ENCODE measurements at places on chromosomes 4 and X. TPM values are rescaled to one million over a fixed set of nuclear protein-coding genes. Genes with fewer than 3 reads are reported as not detected.
A peak's percentile ranks its signal among the peaks of the same experiment; 100 is the strongest.

PRKG2 gene
- 1.1 TPM for total RNA-seq

FGF16 gene
- total RNA-seq: not detected

HSFX2 gene
- not detected for total RNA-seq

ATOH1 gene
- not detected for total RNA-seq

PAGE2 gene
- total RNA-seq: not detected

CFAP99 gene
- 0.42 TPM for total RNA-seq

MAGEA1 gene
- total RNA-seq: 11.7 TPM

CXCR3 gene
- not detected for total RNA-seq

JCHAIN gene
- 0.12 TPM for total RNA-seq

CXCL11 gene
- 0.74 TPM for total RNA-seq

NXF2 gene
- not detected for total RNA-seq

TCEAL3 gene
- 77.7 TPM for total RNA-seq

TBC1D25 gene
- 6.7 TPM for total RNA-seq

RXFP1 gene
- 0.25 TPM for total RNA-seq

PNMA5 gene
- total RNA-seq: not detected

PFKFB1 gene
- not detected for total RNA-seq

GLUD2 gene
- 0.47 TPM for total RNA-seq

TLR10 gene
- not detected for total RNA-seq

CYSLTR1 gene
- total RNA-seq: 2.8 TPM

DNA sequence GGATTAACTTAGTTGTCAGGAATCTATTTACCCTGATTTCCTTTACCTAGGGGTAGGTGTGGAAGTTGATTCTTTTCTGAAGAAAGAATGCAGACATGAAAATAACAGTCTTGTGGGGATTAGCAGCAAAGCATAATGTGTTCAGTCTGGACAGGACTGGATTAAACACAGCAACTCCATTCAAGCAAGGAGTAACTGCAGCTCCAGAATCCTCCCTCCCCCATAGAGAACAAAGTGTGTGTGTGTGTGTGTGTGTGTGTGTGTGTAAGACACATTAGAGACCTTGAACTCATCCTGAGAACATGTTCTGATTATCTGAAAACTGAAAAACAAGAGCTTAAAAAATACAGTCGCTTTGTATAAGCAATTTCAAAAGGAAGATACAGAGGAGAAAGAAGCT lies 9.3 kb downstream of the C4orf54 start:
- no peak for DNase-seq

GRCh38 chrX:39815631-39816030 lies 282.1 kb downstream of the BCOR start:
- peak; percentile 83 for DNase-seq

DNA sequence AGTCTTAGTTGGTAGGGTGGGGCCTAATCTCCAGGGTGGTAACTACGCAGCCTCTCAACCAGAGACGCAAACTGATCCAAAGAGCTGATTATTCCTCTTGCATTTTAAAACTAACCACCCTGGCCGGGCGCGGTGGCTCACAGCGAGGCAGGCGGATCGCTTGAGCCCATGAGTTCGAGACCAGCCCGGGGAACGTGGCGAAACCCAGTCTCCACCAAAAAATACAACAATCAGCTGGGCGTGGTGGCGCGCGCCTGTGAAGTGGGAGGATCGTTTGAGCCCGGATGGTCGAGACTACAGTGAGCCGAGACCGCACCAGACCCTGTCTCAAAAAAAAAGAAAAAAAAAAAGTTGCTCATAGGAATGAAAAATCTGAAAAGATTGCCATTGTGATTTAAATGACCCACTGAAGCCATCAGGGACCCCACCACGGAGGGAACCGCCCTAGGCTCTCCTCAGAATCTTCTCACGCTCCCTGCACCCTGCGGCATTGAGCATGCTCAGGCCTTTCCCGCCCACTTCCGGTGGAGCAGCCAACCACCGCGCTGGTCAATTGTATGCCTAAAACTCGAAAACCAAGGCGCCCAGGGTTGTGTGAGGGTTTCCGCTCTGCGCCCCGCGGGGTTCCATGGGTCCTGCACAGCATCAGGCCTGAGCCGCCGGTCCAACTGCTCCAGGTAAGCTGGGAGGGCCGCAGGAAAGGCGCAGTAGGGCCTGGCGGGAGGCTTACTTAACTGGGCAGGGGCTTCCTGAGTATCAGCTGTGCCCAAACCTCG lies at the start of gene TRIM60:
TRIM60 (plus strand) TSS at position 564 of the 776 bp plus-strand sequence. CDS start 8,074 bp downstream, outside the sequence.
- DNase-seq: no peak

- peak; percentile 49 for DNase-seq
Measured at GRCh38 chrX:1851527-1851926, 236.7 kb downstream of the ASMT start.

GRCh38 chrX:108123591-108124366 lies 32.2 kb downstream of the ATG4A start:
- DNase-seq: peak; percentile 4

DNA sequence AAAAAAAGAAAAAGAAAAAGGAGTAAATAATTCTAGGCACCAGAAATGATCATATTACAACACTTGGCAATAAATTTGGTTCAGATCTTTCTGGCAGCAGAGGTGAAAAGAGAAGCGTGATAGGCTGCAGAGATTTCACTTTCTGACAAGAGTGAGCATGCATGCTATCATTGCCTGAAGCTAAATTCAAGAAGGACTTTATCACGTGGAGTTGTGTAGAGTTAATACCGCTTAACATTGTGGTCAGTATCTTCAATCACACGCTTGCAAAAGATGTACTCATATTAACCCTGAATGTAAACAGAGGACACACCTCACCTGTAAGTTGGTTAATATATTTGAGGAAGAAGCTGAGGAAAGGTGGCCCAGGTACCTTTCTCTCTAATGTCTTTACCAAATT lies 31.4 kb upstream of the RBPJ start:
- peak; percentile 75 for DNase-seq

GRCh38 chrX:131910586-131910985 lies 112.5 kb upstream of the STK26 start:
- DNase-seq: no peak

GRCh38 chr4:99300934-99301333 lies 10.1 kb upstream of the ADH1A start:
- DNase-seq: peak; percentile 54

DNA sequence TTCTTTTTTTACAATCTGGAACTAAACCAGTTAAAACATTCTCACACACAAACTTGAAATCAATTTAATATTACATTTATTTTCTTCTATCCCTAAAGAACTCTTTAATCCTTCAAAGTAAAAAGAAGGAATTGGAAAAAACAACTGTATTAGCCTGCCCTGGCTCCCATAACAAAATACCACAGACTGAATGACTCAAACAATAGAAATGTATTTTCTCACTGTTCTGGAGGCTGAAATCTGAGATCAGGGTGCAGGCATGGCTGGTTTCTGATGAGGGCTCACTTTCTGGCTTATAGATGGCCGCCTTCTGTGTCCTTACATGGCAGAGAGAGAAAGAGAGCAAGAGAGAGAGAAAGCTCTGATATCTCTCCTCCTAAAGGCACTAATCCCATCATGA lies 149.4 kb downstream of the PDGFRA start:
- no peak for DNase-seq

GRCh38 chrX:69120476-69120875 lies 44.8 kb downstream of the PJA1 start:
- no peak for DNase-seq

GRCh38 chr4:151690164-151690870 lies 70.5 kb downstream of the GATB start:
- DNase-seq: peak; percentile 63

- no peak for DNase-seq
Measured at GRCh38 chr4:41514766-41515481, 23.0 kb upstream of the LIMCH1 start.

- DNase-seq: no peak
Measured at GRCh38 chr4:8392591-8393190, 47.8 kb downstream of the ACOX3 start.

GRCh38 chrX:44025555-44025954 lies 52.4 kb upstream of the NDP start:
- peak; percentile 84 for DNase-seq

- peak; percentile 52 for DNase-seq
Measured at GRCh38 chr4:136036744-136037143, 1495.5 kb downstream of the PCDH18 start.

DNA sequence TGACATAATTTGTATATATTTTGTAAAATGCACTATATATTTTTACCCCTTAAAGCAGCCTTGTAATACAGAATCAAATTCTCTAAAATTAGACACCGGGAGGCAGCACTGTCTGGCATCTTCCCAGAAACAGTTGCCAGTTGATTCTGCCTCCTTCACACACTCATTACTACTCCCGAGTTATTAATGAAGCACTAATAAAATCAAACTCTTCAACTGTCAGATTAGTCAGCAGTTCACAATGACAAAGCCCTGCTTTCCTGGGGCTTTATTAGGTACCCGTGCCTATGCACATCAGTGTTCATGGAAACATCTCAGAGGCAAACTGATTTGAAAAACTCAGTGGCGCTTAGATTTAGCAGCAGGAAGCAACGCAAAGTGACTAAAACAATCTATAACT lies 103.5 kb upstream of the VEGFC start:
- DNase-seq: peak; percentile 56

GRCh38 chr4:185853841-185854240 lies 41.8 kb upstream of the SORBS2 start:
- no peak for DNase-seq

DNA sequence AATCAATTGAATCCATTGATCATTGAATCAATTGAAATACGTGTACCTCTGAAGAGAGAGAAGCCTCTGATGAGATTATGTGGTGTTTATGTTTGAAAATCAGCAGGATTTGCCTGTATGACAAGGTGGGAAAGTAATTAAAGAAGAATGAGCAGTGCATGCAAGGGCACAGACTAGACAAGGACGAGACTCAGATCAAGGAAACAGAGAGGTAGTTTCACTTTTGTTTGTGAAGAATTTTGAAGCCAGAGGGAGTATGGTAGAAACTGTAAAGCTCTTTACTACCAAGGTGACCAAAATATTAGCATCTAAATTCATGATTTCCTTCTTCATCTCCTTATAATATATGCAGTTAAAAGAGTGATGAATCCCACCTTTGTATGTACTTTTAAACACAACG lies 1830.0 kb upstream of the IGFBP7 start:
- DNase-seq: no peak

DNA sequence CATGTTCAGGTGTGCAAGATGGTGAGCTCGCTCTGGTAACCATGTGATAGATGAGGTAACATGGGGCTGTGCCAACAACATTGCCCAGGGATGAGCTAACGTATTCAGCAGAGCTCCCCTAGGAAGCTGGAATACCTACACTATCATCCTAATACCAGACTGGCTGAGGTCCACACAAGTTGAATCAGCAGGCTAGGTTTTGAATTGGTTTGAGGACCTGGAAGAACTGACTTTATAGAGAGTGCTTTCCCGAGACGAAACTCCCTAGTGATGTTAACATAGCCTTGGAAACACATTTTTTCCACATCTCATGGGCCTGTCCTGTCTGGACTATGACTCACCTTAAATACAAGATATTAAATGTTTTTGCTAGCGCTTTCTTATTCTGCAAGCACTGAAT lies 56.7 kb downstream of the IGFBP7 start:
- peak; percentile 45 for DNase-seq

DNA sequence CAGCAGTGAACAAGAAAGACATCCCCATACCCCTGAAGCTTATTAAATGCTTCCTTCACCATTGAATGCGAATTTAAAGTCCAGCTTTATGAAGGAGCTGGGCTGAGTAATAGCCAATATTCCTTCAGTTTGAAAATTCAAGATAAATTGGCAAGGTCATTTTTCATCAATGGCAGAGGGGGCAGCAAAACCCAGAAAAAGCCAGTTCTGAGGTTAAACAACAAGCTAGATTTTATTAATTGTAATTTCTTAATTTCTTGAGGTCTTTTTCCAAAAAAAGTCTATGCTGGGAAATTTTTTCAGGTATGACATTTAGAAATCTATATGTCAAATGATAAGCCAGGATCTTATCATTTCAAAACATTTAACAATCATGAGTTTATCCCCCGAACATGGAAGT lies 808.9 kb downstream of the RPA4 start:
- DNase-seq: no peak

DNA sequence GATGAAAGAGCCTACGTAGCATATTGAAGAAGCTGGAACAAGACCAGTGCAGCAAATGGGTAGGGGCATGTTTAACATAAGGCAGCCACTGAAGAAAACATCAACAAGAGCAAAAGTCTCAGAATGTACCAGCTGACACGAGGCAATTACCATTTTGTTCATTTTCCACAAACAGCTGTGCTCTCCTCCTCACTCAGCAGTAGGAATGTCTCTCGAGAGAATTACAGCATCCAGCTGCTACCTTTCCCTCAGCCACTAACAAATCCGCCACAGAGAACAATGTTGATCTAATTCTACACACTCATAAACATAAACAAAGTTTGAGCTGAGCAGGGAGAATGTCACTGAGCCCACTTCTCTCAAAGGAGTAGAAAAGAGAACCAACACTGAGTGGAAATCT lies 68.0 kb downstream of the OPHN1 start:
- no peak for DNase-seq

GRCh38 chr4:168514249-168514852 lies 17.5 kb downstream of the PALLD start:
- peak; percentile 52 for DNase-seq

DNA sequence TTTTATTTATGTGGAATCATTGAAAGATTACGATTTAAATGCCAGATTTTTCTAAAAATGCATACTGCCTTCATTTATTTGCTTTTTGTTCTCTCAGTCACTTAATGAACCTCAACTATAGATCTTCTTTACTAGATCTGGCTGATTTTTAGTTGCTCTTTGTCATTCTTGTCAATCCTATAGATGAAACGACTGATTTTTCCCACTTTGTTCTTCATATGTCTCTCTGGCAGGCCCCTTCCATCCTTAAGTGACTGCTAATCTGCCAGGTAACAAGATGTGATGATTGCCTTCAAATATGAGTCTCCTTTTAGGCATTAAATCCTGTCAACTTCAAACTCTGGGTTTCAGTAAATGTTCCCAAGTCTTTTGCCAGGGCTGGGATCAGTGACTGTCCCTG lies 61.0 kb downstream of the ALG13 start:
- DNase-seq: no peak

- no peak for DNase-seq
Measured at GRCh38 chrX:9884031-9884779, 83.0 kb upstream of the CLDN34 start.

DNA sequence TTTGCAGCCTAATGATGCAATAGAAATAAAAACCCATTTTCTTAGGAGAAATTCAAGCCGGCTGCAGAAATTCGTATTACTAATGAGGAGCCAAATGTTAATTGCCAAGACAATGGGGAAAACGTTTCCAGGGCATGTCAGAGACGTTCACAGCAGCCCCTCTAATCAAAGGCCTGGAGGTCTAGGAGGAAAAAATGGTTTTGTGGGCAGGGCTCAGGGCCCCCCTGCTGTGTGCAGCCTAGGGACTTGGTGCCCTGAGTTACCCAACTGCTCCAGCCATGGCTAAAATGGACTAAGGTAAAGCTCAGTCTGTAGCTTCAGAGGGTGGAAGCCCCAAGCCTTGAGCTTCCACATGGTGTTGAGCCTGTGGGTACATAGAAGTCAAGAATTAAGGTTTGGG lies 461.4 kb downstream of the FAT4 start:
- DNase-seq: no peak

GRCh38 chrX:24466025-24466424 lies 939 bp downstream of the PDK3 start:
- DNase-seq: no peak

- no peak for DNase-seq
Measured at GRCh38 chr4:153439831-153440230, 26.3 kb upstream of the TMEM131L start.

Data from M059J (cell line).